Left cardiac atrium (tissue), 4 donors: ENCODE measurements at places on chromosomes 11 and 22. TPM values are rescaled to one million over a fixed set of nuclear protein-coding genes. Genes with fewer than 3 reads are reported as not detected.
A peak's percentile ranks its signal among the peaks of the same experiment; 100 is the strongest.

The FBLN1 gene
- 251 TPM for total RNA-seq

The CARD18 gene
- not detected for total RNA-seq

The FAM180B gene
- total RNA-seq: not detected

The SGSM1 gene
- total RNA-seq: 16.1 TPM

The NPAS4 gene
- 0.18 TPM for total RNA-seq

The NUDT8 gene
- total RNA-seq: 60.1 TPM

The KCTD14 gene
- 0.94 TPM for total RNA-seq

The SYTL2 gene
- 12.4 TPM for total RNA-seq

DNA sequence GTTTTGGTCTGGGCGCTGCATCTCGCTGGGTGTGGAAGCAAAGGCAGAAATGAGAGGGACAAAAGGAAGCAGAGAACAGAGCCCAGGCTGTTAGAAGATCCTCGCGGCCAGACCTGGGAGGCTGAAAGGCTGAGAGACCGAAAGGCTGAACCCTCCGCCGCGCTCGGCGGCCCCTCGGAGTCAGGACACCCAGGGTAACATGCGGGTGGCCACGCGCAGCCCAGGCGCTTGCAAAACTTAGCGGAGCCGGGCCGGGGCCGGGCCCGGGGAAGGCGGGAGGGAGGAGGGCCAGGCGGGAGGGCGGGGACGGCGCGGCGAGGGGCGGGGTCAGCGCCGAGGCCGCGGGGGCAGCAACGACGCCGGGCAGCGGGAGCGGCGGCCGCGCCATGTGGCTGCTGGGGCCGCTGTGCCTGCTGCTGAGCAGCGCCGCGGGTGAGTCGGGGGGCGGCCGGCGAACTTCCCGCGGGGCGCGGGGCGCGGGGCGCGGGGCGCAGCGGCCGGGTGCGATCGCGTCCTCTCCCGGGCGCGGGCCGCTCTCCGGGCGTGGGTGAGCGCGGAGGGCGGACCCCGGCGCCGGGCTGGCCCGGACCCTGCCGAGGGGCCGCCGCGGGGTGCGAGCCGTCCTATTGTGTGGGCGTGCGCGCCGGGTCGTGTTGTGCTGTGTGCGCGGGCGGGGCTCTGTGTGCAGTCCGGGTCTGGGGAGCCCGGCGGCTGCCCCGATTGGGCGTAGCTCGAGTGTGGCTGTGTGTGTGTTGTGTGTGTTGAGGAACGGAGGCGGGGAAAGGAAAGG lies at the start of gene LDLRAD3:
Gene LDLRAD3 (plus strand): TSS at position 350 of the 790 bp plus-strand sequence. CDS start 37 bp downstream, at position 387.
- DNase-seq: peak; percentile 83

DNA sequence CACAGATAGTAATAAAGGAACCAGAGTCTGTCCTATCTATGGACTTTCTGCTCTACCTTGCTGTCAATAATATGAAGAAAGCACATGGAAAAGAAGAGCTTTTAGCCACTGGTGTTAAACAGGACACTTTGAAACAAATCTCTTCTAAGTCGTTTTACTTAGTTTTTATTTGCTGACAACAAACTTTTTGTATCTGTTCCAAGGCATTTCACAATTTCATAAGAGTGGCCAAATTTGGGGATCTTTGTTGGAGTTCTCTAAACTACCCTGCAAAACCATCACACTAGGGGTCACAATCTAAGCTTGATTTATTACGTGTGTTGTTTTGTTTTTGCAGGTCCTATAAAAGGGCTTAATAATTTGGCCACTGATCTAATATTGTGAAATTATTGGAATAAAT lies 54.4 kb downstream of the BBOX1 start:
- DNase-seq: no peak

GRCh38 chr11:8209208-8209807 lies 40.5 kb upstream of the RIC3 start:
- no peak for DNase-seq

GRCh38 chr22:24191381-24191841 lies 10.1 kb downstream of the SUSD2 start:
- DNase-seq: no peak

GRCh38 chr11:116193321-116194131 lies 579.3 kb downstream of the BUD13 start:
- no peak for DNase-seq

DNA sequence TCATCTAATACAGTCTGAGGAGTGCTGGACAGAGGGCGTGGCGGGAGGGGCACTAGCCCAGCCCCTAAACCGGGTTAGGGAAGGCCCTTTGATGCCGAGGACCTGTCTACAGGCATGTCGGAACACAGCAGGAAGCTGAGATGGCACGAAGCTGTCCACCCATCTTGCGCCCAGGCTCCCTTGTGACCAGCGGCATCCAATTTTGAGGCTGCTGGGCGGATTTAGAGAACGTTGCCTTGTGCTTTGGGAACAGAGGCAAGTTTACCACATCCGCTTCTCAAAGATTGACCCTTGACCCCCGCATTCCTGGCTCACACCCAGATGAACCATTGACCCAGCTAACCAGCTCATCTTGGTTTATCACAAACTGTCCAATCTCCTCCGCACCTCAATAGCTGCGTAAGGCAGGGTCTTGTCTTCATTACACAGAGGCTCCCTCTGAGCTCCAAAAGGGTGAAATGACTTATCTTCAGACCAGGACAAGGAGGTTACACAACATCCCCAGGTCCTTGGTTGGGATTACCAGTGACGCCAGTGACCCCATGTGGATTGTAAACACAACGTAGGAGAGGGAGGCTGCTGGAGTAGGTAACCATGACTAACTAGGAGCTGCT lies 4.5 kb downstream of the FAM83F start:
- no peak for DNase-seq

GRCh38 chr22:35292786-35293185 lies 6.9 kb upstream of the TOM1 start:
- DNase-seq: no peak

GRCh38 chr11:9839550-9839949 lies 175.7 kb downstream of the SWAP70 start:
- DNase-seq: no peak

DNA sequence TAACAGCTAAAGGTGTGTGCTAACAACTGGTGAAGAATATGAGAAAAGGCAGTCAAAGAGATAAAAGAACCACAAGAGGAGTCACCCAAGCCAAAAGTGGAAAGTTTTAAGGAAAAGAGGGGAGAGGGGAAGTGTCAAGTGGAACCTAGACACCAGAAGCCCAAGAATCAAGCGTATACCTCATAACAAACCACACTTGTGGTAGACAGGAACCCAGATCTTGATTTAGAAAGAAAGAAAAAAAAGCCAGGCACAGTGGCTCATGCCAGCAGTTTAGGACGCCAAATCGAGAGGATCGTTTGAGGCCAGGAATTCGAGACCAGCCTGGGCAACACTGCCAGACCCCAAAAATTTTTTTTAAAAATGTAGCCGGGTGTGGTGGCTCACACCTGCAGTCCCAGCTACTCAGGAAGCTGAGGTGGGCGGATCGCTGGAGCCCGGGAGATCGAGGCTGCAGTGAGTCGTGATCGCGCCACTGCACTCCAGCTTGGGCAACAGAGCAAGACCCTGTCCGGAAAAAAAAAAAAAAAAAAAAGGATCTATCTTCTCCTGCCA lies 877 bp downstream of the SLC25A17 start:
- no peak for DNase-seq

DNA sequence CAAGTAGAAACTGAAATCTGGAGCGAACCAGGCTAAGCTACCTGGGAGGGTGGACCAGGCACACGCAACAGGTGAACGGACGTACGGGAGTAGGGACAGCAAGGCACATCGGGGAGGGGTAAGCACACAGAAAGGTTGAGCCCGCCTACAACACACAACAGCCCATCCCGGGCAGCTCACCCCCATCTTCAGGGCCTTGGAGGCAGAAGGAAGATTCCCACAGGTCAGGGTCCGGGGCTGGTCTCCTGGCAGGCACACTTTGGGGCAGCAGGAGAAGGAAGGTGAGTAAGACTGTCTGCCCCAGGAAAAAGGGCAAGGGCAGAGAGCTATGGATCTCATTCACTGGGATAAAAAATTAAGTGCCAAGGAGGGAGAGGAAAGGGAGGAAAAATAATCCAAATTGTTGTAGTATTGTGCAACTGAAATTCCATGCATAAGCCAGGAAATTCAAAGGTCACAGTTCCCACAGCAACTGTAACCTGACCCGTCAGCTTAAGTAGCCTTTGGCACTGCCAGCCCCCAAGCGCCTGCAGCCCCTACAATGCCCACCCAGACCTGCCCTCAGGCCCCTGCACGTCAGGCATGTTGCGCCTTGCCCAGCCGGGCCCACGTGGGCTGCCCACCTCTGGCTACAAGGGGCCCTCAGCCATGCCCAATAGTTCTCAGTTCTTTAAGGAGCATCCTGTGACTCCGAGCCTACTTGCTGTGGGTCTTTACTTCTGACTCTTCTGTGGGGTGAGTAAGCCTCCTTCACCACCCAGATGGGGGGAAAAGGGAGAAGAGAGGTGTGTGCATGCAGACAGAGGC lies 51.8 kb downstream of the MICAL3 start:
- DNase-seq: no peak

DNA sequence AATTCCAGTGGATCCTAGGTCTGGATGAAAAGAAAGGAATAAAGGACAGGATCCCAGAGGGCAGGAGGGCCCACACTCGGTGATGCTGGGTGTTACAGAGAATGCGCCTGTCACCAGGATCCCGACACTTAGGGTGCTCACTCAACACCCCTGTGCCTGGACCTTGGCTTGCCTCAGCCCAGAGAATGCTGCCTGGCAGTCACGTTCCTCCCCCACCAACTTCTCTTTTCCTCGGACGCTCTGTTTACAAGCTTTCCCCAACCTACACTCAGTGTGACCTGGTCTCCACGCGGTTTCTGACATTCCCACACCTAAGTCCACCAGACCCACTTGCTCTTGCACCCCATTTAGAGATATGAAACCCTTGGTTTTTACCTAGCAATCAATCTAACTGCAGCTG lies 38.0 kb upstream of the ETS1 start:
- no peak for DNase-seq

GRCh38 chr11:128052912-128053641 lies 534.3 kb downstream of the ETS1 start:
- no peak for DNase-seq

- no peak for DNase-seq
Measured at GRCh38 chr22:42918500-42918899, 61.4 kb upstream of the ARFGAP3 start.

DNA sequence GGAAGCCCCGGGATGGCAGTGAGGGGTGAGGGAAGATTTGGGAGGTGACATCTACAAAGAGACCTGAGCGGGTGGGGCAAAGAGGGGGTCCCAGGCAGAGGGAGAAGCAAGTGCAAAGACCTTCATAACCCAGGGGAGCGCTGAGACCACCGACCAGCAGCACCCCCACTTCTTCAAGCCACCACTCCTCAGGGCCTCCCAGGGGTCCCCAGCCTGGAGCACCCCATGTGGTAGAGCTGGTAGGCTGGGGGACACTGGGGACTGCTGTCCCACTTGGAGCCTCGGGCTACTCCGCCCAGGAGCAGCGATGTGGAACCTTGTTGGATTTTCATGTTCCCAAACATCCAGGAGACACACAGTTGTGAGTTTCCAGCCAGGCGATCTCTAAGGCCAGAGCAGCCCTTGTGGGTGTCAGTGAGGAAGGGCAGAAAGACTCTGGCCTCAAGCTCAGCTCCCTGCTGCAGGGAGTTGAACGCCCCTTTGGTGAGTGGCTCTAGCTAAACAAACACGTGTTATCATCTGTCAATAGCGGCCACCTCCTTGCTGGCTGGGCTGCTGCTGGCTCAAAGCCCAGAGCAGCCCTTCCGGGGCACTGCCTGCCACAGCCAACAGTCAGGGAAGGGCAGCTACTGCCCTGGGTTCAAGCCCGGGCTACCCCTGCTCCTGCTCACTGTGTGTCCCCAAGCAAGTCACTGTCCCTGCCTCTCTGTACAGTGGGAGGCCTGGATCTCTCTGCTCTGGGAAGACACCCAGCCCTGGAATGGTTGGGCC lies 25.7 kb upstream of the CHKA start:
- peak; percentile 58 for DNase-seq

- peak; percentile 59 for DNase-seq
Measured at GRCh38 chr11:14073849-14074476, 111.4 kb downstream of the SPON1 start.

DNA sequence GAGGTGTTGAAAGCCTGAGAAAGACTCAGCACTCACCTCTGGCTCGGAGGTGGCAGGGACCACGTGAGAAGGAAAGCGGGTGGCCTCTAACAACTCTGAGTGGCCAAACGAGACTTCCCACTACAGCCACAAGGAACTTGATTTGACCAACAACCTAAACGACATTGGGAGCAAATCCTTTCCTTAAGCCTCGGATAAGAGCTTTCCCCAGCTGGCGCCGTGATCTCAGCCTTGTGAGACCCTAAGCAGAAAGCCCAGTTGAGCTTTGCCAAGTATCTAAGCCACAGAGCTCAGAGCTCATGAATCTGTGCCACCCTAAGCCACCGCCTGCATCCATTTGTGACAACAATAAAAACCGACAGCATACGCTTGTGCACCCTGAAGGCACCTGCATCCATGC lies 636.0 kb downstream of the TBC1D22A start:
- no peak for DNase-seq

GRCh38 chr11:131146827-131147490 lies 223.5 kb upstream of the NTM start:
- DNase-seq: no peak

- no peak for DNase-seq
Measured at GRCh38 chr11:69209038-69209350, 53.3 kb downstream of the SMIM38 start.
